NCI-H1048 (cell line): ENCODE measurements at places on chromosomes 1 and 21.

DNA sequence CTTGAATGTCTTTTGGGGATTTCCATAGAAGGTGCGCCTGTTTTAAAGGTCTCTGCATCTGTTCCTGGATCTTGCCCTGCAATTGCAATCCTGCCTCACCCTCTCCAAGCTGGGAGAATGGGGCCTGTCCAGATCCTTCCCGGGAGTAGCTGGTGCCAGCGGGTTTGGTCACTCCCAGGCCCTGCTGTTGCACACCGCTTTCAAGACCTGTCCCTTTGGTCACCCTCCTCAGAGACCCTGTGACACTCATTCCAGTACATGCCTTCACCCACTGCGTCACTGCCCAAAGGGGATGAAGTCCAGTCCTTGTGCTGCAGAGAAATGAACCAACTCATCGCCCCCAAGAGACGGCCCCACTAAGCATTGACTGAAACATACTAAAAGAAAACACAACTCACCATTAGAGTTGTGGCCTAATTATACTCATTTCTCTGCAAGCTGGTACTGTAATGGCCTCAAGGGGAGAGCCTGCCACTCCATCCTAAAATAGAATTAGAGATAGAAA is 1.9 kb upstream of the IRF2BP2 start:
- DNase-seq: no peak

DNA sequence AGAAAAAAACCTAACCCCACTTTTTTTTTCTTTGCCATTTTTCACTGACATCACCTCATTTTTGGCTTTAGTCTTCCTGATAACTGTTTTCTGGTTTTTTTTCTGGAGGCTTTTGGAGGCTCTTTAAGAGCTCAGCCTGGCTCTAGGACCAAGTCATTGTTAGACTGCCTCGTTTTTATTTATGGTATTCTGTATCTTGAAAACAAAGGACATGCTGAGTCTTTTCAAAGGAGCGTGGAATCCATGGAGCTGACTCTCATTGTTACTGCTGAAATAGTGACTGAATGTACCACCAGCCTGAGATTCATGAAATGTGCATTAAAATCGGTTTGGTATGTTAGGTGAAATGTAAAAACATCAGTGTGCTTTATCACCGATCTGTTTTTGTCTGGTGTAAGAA is 28.0 kb downstream of the RASAL2 start:
- no peak for DNase-seq

DNA sequence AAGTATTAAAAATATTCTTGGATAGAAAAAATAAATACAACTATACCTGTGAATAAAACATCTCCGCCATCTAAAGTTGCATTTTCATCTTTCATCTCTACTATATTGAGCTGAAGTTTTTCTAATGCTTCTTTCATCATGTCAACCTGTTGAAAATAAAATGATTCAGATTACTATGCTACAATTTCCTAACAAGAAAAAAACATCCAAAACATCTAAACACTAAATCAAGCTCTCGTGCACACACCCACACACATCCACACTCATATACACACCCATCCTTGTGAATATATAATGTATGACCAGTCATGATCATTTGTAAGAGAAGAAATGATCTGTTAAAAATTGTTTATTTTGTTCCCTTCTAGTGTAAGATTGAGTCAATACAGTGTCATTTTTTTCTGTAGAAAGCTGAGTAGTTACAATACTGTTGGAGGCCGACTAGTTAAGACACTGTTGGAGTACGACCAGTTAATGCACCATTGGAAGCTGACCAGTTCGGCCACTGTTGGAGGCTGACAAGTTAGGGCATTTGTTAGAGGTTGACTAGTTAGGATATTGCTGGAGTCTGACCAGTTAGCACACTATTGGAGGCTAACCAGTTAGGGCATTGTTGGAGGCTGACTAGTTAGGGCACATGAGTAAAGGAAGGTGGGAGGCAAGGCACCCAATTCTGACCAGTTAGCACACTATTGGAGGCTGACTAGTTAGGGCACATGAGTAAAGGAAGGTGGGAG is 82.4 kb upstream of the BCL10 start:
- no peak for DNase-seq

GRCh38 chr1:2837823-2838222 is 36.3 kb upstream of the TTC34 start:
- no peak for DNase-seq

DNA sequence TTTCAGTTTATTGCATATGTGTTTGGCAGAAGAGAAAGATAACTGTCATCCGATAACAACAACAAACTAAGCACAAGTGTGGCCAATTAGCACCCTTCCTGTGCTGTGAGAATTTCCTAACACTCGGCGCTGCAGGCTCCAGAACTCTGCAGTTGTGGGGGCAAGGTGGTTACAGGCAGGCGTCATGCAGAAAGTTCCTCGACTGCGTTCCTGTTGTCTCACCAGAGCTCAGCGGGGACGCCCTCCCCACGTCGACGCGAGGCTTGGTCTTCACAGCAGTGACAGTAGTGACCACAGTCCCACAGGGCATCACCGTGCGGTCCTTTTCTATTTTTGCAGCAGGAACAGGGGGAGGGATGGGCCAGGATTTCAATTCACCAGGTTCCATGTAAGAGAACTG is 27.6 kb upstream of the PRDM15 start:
- DNase-seq: no peak

GRCh38 chr1:84141182-84142003 is 2.7 kb upstream of the PRKACB start:
- DNase-seq: no peak

GRCh38 chr1:206935491-206936067 is 10.7 kb downstream of the PIGR start:
- no peak for DNase-seq

DNA sequence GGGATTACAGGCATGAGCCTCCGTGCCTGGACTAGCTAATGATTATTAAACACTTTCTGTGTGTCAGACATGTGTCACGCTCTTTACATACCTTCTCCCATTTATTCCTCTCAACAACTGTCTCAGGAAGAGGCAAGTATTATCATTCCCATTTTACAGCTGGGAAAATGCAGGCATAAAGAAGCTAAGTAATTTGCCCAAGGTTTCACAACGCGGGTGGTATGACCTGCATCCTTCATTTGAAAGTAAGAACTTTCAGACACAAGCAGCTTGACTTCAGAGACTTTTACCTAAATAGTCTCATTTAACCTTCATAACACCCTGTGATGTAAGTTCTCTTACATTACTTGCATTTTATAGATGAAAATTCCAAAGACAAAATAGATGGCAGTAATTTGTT is 1.0 kb upstream of the ZSCAN20 start:
- DNase-seq: no peak

DNA sequence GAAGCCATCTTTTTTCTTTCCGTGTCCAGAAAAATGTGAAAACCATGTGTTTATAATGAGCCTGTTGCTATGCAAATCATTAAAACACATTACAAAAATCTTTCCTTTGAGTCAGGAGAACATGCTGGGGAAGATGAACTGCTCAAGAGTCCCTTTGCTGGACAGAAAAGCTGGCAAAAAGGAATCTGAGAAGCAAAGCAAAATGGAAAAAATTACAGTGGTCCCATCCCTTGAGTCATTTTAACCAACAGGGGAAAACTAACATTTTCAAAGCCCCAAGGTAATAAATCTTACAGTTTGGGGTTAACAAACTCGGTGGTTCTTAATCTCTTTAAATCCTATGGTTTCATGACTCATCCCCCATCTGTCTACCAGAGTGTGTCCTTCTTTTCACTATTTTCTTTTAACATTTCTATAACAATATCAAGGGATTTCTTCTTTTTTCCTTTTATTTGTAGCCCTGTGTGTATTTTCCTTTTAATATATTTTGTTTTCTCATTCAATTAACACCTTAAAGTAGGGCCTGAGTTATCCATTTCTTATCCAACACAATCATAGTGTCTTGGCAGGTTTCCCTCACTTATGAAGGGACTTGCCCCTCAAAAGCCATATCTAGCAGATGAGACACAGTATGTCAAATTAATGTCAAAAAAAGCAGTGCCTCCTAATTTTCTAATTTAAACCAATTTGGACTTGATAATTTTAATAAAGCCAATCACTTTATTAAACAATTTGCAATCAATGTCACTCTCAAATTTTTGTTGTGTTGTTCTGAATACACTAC is 105.4 kb downstream of the PTPN14 start:
- peak; percentile 79 for DNase-seq

DNA sequence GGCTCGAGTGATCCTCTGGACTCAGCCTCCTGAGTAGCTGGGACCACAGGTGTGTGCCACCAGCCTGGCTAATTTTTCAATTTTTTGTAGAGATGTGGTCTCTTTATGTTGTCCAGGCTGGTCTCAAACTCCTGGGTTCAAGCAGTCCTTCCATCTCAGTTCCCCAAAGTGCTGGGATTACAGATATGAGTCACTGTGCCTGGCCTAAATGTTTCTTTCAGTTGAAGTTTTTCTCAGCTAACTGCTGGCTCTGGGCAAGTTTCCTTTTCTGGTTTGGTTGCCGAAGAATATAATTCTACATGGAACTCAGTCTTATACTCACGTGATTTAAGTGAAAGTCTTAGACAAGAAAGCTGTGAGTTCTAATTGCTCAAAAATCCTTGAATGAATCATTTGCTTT is 57.0 kb downstream of the SASS6 start:
- no peak for DNase-seq

DNA sequence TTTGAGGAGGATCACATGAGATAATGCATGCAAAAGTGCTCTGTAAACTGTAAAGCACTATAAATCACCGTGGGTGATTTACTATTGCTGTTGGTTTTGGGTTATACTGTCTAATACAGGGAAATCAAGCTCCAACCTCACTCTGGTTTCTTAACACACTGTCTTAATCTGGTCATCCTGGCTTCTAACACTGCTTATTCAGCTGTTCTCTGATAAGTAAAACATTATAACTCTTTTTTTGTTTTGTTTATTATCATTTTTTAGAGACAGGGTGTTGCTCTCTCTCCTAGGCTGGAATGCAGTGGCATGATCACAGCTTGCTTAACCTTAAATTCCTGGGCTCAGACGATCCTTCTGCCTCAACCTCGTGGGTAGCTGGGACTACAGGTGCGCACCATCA is 21.9 kb upstream of the LSM10 start:
- no peak for DNase-seq

GRCh38 chr1:187383366-187383765 is 554.6 kb downstream of the PLA2G4A start:
- DNase-seq: no peak

- no peak for DNase-seq
These were observed 248.9 kb downstream of the PLPP3 start for GRCh38 chr1:56330391-56331026.

GRCh38 chr1:17665950-17666720 is 89.0 kb upstream of the ACTL8 start:
- DNase-seq: no peak

- DNase-seq: no peak
These were observed 4.7 kb upstream of the DENND2D start for GRCh38 chr1:111204983-111205713.

DNA sequence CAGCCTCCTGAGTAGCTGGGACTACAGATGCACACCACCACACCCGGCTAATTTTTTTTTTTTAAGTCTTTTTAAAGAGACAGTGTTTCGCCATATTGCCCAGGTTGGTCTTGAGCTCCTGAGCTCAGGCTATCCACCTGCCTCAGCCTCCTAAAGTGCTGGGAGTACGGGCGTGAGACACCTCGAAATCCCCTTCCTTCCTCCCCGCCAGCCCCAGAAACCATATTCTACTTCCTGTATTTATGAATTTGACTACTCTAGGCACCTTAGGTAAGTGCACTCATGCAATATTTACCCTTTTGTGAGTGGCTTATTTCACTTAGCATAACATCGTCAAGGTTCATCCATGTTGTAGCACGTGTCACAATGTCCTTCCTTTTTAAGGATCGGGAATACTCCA is 6.9 kb upstream of the LRP8 start:
- no peak for DNase-seq

DNA sequence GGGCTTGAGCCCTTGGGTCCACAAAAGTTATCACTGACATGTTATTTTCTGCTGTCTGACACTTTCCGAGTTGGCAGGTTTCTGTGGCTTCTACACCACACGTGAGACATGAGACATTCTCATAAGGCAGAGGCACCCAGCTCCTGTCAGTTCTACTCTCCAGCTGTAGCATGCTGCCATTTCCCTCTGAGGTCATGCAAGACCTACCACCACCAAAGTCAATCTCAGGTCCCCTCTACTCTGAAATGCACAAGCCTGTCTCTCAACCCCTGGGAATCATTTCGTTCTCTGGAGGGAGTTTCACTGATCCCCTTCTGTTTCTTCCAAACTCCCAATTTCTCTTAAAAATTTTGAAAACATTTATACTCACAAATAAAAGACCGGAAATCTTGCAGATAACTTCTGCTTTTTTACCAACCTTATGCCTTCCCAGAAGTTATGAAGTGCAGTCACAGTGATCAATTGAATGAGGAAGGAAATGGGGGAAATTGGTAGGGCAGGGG is 39.5 kb upstream of the CR2 start:
- DNase-seq: no peak

- no peak for DNase-seq
These were observed 57.2 kb downstream of the CENPF start for GRCh38 chr1:214660190-214660589.

GRCh38 chr1:235513495-235514366 is 9.5 kb upstream of the B3GALNT2 start:
- DNase-seq: peak; percentile 60

GRCh38 chr1:203199002-203199401 is 12.5 kb upstream of the CHI3L1 start:
- DNase-seq: no peak

- DNase-seq: peak; percentile 12
These were observed 102.4 kb upstream of the ETV3 start for GRCh38 chr1:157240495-157241184.

- no peak for DNase-seq
These were observed 304.8 kb downstream of the AJAP1 start for GRCh38 chr1:4959216-4959615.

- no peak for DNase-seq
These were observed 167.5 kb downstream of the CLIC6 start for GRCh38 chr21:34836103-34836932.

GRCh38 chr1:81948495-81948894 is 147.8 kb downstream of the ADGRL2 start:
- DNase-seq: no peak

DNA sequence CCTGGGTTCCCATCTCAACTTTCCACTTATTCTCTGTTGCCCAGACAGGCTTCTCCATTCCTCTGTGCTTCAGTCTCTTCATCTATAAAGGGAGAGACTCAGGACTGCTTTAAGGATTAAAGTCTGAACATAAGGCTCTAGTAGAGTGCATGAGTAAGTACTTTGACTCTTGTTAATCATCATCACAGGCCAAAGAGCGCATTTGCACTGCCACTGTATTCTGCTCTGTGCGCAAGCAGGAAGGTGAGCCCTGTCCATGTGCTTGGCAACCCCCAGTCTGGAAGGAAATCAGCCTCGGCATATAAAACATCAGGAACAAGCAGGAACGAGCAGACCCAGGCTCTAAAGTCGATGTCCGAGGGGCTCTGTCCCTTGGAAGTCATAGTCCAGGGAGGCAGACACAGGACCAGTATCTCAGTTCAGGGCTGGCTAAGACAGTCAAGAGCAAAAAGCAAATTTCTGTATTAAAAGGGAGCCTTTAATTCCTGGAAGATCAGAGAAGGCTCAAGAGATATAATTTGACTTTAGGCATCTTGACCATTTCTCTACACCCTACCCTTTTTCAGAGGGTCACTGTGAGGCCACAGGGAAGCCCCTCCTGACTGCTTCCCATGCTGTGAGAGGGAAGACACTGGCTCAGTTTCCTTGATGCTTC is 131.2 kb downstream of the TRABD2B start:
- no peak for DNase-seq
